ENCODE measurements at places on chromosomes 16 and 17. TPM values are rescaled to one million over a fixed set of nuclear protein-coding genes. Genes with fewer than 3 reads are reported as not detected.

GRCh38 chr17:56319531-56319930, 166.3 kb downstream of the ANKFN1 start:
- DNase-seq, result no peak
- no peak overlapping the region for H3K4me3 ChIP-seq
- peaks cover 38% of the 10 kb centered on the region for H3K27me3 ChIP-seq
- no peaks in the 10 kb centered on the region for H3K36me3 ChIP-seq
- no peak overlapping the region for H3K27ac ChIP-seq

NEUROD2 gene
- 0.09 TPM for total RNA-seq

DNA sequence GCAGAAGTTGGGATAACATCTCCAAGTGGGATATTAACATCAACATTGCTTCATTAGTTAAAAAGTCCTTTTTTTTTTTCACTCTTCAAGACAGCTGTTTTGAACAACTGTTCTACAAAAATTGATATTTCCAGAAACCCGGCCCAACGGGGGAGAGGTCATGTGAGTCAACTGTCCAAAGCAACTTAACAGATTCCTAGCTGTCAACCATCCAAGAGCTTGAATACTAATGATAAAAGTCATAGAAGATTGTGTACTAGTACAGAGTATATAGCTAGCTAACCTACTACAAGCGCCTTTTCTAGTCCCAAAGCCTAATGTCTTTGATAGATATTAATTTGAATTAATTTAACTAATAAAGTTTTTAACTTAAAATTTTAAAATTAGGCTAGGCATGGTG, 172.0 kb downstream of the CYB561 start:
- peaks cover 5% of the 10 kb centered on the region for H3K4me1 ChIP-seq
- peaks cover 30% of the 10 kb centered on the region for H3K36me3 ChIP-seq
- H3K4me3 ChIP-seq, result no peak overlapping the region
- DNase-seq, result no peak
- no peak overlapping the region for H3K27ac ChIP-seq

CD300LG gene
- not detected for total RNA-seq

CDH15 gene
- total RNA-seq, result 0.20 TPM

STARD3 gene
- 56.2 TPM for total RNA-seq

DNA sequence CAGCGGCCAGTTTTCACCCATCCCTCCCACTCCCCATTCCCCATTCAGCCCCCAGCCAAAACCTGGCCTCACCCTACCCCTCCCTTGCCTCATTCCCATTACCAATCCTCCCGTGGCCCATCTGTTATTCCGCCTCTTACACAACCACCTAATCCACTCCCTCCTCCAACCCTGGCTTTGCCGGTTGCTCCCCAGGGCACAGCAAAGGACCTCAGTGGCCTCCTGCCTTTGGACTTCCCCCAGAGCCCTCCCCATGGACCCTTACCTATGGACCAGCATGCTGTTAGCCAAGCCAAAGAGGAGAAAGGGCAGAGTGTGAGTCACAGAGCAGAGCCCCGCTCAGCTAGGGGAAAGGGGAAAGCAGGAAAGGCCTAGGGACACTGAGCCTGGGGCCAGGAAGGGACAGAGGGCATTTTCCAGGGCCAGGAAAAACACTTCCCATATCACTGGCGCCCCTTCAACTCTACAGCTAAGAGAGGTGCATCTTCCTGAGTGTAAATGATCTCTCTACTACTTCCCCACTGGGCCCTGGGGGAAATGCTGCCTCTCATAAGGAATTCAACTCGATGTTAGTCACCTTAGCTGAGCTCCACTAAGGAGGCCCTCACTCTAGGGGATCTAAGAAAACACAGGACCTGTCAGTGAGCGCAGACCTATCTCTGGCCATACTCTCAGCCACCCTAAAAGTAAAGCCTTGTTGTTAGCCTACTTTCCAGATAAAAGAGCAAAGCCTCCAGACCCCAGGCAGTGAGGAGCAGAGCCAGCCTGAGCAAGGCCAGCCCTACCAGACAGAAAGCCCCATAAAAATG, 10.6 kb downstream of the PEMT start:
- peaks cover 2% of the 10 kb centered on the region for H3K36me3 ChIP-seq
- no peak overlapping the region for H3K4me3 ChIP-seq
- H3K27ac ChIP-seq, result peak overlapping the region; percentile 90
- no peaks in the 10 kb centered on the region for H3K27me3 ChIP-seq

DNA sequence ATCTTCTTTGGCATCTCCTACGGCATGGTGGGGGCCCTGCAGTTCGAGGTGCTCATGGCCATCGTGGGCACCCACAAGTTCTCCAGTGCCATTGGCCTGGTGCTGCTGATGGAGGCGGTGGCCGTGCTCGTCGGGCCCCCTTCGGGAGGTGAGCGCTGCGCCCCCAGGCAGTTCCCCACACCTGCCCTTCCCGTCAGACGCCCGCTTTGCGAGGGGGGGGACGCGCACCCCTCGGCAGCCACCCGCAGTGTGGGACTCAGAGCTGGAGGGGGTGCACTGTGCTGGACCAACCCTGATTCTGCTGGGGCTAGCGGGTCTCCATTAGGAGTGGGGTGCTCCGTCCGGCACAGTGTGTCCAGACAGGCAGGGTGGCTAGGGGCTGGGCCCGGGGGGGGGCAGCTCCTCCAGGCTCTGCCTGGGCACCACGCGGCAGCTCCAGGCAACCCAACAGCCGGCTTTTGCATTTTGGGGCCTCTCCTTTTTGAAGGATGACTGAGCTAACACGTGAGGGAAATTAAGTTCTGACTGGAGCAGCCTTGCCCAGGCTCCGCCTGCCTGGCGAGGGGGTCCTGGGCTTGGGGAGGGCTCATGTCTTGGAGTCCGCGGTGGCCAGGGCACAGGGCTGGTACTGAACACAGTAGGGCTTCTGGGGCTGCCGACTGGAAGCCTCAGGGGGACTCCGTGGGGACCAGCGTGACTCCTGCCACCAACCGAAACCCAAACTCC, 9.1 kb downstream of the SLC16A3 start:
- DNase-seq, result no peak
- peaks cover 6% of the 10 kb centered on the region for H3K36me3 ChIP-seq
- no peak overlapping the region for H3K4me3 ChIP-seq
- no peak overlapping the region for H3K27ac ChIP-seq
- no peaks in the 10 kb centered on the region for H3K27me3 ChIP-seq

DNA sequence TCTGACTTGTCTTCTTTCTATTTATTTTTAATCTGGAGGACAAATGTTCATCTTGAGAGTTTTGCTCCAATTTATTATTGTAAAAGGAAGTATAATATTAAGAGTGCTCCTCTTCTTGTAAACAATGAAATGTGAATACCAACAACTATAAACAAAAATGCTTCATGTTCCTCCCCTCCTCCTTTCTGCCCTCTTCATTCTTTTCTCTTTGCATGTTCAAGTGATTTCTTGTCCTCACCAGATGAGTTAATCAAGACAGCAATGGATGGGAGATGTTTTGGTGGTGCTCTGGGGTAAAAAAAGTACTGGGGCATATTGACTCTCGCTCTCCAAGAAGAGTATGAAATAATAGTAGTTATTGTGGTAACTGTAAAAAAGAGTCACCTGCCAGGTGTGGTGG, 24.3 kb downstream of the ITGB3 start:
- DNase-seq, result no peak
- no peaks in the 10 kb centered on the region for H3K27me3 ChIP-seq

MAP2K6 gene
- 21.7 TPM for total RNA-seq

- no peaks in the 10 kb centered on the region for H3K36me3 ChIP-seq
- H3K27me3 ChIP-seq, result peaks cover 11% of the 10 kb centered on the region
- no peak overlapping the region for H3K27ac ChIP-seq
- DNase-seq, result no peak
Measured at GRCh38 chr16:55938126-55938525, 63.0 kb upstream of the CES5A start.

GRCh38 chr17:78364436-78365281, 4.8 kb upstream of the SOCS3 start:
- H3K4me3 ChIP-seq, result no peak overlapping the region
- no peaks in the 10 kb centered on the region for H3K27me3 ChIP-seq
- H3K4me1 ChIP-seq, result peaks cover 50% of the 10 kb centered on the region
- H3K27ac ChIP-seq, result peak overlapping the region; percentile 98
- H3K36me3 ChIP-seq, result no peaks in the 10 kb centered on the region

- no peak overlapping the region for H3K4me3 ChIP-seq
- H3K4me1 ChIP-seq, result no peaks in the 10 kb centered on the region
- H3K36me3 ChIP-seq, result no peaks in the 10 kb centered on the region
- no peak for DNase-seq
- no peak overlapping the region for H3K27ac ChIP-seq
Measured at GRCh38 chr16:5444189-5444588, 346.6 kb upstream of the EEF2KMT start.

FOXJ1 gene
- 2.0 TPM for total RNA-seq

DNA sequence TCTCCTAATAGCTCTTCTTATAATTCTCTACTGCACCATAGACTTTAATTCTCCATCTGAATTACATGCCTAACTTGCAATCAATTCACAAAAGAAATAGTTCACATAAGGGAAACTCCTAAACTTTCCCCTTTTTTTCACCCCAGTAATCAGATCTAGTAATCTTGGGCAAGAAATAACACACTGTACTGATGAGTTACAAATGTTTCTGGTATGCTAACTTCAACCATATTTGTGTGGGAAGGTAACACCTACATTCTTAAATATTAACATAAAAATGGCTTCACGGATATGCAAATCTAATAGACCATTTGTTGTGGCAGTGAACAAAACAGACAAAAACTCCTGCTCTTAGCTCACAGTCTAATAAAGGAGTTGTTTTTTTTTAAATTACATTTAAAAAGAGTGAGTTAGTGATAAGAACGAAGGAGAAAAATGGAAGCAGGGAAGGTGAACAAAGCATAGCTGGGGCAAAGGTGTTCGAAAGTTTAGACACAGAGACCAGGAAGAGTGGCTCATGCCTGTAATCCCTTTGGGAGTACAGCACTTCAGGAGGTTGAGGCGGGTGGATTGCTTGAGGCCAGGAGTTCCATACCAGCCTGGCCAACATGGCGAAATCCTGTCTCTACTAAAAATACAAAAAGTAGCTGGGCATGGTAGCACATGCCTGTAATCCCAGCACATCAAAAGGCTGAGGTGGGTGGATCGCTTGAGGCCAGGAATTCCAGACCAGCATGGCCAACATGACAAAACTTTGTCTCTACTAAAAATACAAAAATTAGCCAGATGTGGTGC, 34.8 kb downstream of the CMTM3 start:
- no peak for DNase-seq
- H3K4me3 ChIP-seq, result no peak overlapping the region
- no peaks in the 10 kb centered on the region for H3K27me3 ChIP-seq
- H3K36me3 ChIP-seq, result peaks cover 3% of the 10 kb centered on the region
- H3K27ac ChIP-seq, result peak overlapping the region; percentile 83
- peaks cover 12% of the 10 kb centered on the region for H3K4me1 ChIP-seq

GRCh38 chr17:17975436-17975835, 2.8 kb downstream of the DRC3 start:
- DNase-seq, result no peak
- H3K27me3 ChIP-seq, result no peaks in the 10 kb centered on the region
- no peak overlapping the region for H3K27ac ChIP-seq
- H3K36me3 ChIP-seq, result no peaks in the 10 kb centered on the region
- H3K4me3 ChIP-seq, result no peak overlapping the region

DNA sequence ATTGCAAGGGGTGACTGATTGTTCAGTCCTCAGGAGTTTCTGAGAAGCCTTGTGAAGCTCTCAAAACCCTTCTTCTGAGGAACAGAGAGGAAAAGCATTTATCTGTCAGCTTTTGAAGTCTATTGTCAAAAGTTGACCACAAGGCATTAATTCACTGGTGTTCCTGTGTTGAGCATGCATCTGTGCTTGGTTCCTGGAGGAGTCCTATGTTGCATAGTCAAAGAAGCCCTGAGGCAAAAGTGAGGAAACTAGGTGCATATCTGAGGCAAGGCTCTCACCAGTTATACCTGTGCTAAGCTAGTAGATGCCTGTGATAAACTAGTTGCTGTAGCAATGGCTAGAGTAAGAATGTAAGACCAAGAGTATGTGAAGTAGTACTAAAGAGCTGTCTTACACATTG, 1.8 kb upstream of the HEATR6 start:
- no peak overlapping the region for H3K4me3 ChIP-seq
- H3K27me3 ChIP-seq, result no peaks in the 10 kb centered on the region
- no peak for DNase-seq
- H3K27ac ChIP-seq, result no peak overlapping the region

- DNase-seq, result no peak
- peak overlapping the region; percentile 30 for H3K27ac ChIP-seq
- peaks cover 10% of the 10 kb centered on the region for H3K4me1 ChIP-seq
- no peaks in the 10 kb centered on the region for H3K27me3 ChIP-seq
- peaks cover 2% of the 10 kb centered on the region for H3K36me3 ChIP-seq
Measured at GRCh38 chr17:16463358-16464302, 28.4 kb downstream of the LRRC75A start.

DNA sequence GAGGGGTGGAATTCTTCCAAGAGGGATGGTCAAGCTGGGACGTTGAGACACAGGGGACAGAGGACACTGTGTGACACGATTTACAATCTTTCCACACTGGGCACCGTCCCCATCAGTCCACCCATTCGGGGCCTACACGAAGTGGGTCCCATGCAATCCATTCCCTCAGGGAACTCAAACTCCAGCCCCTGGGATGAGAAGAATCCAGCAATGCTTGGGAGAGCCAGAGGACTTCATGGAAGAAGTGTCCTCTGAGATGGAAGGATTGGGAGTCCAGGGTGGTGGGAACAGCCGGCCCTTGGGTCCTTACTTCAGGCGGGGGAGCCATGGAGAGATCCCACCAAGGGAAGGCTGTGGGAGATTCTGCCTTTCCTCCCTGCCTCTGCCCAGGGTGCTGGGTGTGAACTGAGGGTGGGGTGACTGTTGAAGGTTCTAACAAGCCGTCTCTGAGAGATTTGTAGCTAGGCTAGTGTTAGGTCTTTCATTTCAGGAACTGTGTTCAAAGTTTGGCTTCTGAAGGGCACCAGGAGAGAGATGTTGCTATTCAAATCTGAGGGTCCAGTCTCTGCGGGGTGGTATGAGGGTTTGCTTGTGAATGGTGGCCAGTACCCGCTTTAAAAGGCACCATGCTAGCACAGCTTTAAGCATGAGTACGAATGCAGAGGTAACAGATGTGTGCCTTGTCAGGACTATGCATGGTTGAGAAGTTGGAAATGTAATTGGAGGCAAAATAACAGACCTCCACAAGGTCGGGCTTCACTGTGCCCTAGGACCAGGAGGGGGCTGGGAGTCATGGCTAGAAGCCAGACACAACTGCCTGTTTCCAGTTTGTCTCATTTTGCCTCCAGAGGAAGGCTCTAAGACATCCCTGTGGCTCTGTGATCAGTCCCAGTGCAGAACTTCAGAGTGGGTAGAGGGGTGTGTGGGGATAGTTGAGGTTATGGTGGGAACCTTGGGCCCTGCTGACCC, 1.9 kb downstream of the ATP1B2 start:
- H3K27ac ChIP-seq, result no peak overlapping the region
- H3K4me1 ChIP-seq, result peaks cover 44% of the 10 kb centered on the region
- H3K27me3 ChIP-seq, result peaks cover 60% of the 10 kb centered on the region
- no peaks in the 10 kb centered on the region for H3K36me3 ChIP-seq
- DNase-seq, result no peak
- H3K4me3 ChIP-seq, result peak overlapping the region; percentile 66

SSTR5 gene
- not detected for total RNA-seq

DNA sequence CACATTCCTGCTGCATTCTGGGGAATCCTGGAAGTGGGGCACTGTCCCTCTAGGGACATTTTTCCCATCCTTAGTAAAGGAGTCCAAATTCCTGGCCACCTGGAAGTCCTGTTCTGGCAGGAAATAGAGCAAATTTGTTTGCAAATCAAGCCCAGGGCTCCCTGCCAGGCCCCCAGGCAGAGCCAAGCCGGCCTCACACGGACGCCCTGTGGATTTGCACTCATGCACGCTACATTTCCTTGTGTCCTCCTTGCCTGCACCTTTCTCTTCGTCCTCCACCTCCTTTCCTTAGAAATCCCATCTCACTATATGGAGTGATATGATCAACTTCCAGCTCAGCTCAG, 7.0 kb upstream of the CALB2 start:
- H3K27ac ChIP-seq, result no peak overlapping the region
- no peak overlapping the region for H3K4me3 ChIP-seq
- peaks cover 44% of the 10 kb centered on the region for H3K27me3 ChIP-seq
- no peak for DNase-seq
- no peaks in the 10 kb centered on the region for H3K36me3 ChIP-seq
